Stimulated activated CD4-positive, alpha-beta T cell treated with anti-CD3 and anti-CD28 coated beads, TNF-alpha, amount 100 ng/mL, for 24 hours (primary cell): ENCODE measurements at places on chromosomes 6 and 20.

DNA sequence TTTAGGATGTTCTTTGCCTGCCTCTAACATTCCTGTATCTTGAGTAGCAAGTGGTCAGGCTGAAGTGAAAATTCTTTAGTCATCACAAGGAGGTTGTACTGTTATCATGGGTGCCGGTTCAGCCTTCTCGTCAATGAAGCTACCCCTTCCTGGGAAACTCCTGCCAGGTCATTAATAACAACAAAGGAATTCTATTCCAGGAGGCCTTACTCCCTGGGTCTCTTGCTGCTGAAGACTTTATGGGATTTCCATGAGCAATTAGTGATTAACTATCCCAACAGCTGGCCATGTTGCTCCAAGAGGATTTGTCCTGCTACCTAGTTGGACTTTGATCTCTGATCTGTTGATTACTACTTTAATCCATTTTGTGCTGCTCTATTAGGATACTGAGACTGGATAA is 62.7 kb upstream of the ELOVL5 start:
- no peak for DNase-seq

DNA sequence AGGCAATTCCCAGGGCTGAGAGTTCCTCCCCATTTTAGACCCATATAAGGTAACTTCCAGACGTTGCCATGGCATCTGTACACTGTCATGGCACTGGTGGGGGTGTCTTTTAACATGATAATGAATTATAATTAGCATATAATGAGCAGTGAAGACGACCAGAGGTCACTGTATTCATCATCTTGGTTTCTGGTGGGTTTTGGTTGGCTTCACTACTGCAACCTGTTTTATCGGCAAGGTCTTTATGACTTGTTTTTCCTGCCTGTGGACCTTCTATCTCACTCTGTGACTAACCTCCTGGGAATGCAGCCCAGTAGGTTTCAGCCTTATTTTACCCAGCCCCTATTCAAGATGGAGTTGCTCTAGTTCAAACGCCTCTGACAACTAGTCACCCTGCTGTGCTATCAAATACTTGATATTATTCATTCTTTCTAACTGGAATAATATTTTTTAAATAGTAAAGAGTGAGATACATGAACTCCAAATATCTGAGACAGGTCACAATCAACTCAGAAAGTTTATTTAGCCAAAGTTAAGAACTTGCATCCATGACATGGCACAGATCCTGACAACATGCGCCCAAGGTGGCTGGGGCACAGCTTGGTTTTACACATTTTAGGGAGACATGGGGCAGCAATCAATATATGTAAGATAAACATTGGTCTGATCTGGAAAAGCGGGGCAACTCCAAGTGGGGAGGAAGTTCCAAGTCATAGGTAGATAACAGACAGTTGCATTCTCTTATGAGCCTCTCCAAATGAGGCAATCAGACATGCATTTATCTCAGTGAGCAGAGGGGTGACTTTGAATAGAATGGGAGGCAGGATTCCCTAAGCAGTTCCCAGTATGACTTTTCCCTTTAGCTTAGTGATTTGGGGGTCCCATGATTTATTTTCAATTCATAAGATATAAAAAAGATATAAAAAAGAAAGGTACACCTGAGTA is 1.2 kb upstream of the UFL1 start:
- DNase-seq, result no peak

- DNase-seq, result peak; percentile 81
These were observed at the start of gene MKKS for GRCh38 chr20:10433623-10434466. MKKS (minus strand) TSS chr20:10434222; CDS start chr20:10413514, 20,708 bp downstream.

GRCh38 chr20:54078296-54078984 is 8.0 kb upstream of the BCAS1 start:
- DNase-seq, result peak; percentile 24

GRCh38 chr6:109238396-109238795 is 143.1 kb downstream of the CEP57L1 start:
- no peak for DNase-seq

GRCh38 chr6:3449750-3450305 is 7.0 kb downstream of the SLC22A23 start:
- DNase-seq, result no peak

GRCh38 chr6:88119769-88120168 is 46.4 kb downstream of the CNR1 start:
- no peak for DNase-seq

- no peak for DNase-seq
These were observed 99.9 kb upstream of the MYL9 start for GRCh38 chr20:36441416-36441815.

DNA sequence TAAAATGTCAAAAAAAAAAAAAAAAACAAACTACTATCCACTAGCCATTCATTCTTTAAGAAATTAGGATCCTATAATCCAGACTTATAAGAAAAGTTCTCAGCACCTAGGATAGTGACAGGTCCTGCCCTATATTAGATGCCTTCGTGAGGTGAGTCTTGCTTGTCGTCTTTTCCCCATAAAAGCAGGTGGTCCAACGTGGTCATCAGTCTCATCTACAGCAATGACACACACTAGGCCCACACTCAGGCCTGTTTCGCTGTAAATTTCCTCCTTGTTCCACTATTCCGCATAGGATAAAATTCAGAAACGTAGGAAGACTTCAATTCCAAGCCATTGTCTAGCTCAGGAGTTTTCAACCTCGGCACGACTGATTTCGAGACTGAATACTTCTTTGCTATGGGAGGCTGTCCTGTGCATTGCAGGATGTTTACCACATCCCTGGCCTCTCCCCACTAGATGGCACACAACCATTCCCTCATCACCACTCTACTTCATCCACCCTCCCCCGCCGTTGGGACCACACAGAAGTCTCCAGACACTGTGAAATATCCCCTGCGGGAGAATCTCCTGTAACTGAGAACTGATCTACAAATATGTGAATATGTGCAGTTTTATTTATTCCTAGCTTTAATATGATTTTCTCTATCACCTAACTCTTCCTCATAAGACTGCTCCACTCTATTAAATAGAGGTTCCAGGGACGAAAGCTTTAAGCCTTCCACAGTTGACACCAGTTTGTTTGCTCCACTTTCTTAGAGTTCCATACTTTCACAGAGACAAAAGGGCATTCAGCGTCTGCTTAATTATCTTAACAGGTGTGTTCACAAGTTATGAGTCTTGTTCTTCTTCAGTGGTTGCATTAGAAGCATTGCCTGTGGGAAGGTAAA is 346.3 kb downstream of the BMP2 start:
- DNase-seq, result no peak

DNA sequence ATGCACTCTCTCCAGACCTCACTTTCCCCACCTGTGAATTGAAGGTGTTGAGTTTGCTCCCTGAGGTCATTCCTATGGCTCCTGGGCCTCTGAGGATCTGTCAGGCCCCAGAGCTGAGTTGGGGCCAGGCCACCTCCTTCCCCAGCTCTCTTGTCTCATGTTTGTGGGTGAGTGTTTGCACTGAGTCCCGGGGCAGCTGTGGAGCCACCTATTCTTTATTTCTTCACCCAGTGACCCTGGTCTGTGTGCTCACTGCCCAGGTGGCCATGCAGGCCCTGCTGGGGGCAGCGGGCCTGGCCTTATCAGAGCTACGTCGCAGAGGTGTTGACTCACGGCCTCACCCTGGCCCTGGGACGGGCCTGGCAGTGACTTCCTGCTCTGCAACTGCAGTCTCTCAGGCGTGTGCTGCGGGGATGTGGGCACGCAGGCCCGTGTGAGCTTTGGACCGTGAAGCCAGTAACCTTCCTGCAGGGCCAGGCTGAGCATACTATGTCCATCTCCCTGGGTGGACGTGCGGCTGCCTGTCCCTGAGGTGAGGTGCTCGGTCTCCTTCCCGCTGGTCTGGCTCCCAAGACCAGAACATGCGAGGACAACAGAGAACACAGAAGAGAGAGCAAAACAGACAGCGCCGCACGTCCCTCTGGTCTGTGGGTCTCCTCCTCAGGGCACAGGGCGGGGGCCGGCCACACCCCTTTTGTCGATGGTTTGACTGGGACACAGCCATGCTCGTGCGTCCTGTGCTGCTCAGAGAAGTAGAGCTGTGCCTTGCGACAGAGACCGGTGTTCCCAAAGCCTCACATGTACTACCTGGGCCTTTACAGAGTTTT is 12.1 kb downstream of the TMEM181 start:
- no peak for DNase-seq

DNA sequence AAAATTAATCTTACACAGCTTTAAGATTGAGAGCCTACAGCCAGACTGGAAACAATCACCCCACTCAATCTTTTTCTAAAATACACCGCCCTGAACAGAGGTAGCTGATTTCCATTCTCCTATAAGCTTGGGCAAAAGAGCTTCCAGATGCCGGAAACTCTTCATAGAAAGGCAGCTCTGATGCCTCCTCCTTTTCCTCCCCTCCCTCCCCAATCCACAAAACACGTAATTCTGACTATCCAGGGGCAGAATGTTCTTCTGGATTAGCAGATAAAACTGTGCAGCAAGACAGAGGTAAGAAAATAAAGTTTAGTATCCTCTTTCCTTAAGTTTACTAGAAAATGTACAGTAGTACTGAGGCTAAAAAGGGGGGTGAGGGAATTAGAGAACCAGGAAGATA is 15.8 kb downstream of the ADNP start:
- DNase-seq, result no peak

DNA sequence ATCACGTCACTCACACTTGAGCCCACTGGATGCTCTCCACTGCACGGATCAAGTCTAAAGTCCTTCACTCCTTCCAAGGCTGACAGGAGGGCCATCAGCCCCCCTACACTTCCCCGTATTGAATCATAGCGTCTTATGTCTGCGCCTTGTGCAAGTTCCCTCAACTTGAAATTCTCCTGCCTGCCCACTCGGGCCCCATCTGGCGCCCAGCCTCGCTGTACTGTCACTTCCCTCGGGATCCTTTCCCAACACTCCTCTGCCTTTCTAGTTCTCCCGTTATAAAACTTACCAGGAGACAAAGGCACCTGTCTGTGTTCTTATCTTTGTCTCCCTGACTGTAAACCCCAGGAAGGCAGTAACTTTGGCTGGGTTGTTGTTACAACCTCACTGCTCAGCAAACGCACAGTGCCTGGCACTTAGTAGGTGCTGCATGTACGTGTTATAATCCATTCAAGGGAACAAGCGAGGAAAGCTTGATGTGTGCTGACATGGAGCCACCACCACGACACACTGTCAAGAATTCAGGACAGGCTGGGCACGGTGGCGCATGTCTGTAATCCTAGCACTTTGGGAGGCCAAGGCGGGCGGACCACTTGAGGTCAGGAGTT is 33.8 kb upstream of the ZFAND3 start:
- DNase-seq, result no peak

DNA sequence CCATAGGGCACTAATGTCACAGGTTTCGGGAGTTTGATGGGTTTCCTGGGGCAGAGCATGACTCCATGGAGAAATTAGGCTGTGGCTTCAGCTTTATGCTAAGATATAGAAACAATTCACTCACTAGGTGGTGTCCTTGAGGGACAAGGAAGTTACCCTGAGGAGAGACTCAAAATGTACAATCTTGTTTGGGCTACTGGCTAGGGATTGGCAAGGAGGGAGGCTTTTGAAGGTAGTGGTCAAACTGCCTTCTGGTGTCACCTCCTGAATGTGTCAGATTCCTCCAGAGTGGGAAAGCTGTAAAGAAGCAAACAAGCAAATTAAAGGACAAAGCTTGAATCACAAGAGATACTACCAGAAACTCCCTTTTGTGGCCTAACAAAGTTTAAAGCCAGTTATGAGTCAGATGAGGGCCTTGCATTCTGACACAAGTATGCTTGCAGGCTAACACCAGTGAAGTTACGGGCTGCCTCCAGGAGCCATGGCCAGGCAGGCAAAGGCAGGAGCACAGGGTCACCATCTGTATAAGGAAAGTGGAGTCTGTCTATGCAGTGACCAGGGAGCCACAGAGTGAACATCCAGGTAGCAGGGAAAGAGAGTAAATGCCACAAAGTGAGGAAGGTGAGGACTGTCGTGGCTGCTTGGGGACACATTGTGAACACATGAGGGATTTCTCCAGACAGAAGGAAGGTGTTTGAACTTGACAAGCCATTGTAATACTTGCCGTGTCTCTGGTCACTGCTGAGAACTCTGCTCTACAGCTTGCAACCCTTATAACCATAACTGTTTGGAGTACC is 107.7 kb upstream of the DTNBP1 start:
- DNase-seq, result no peak

DNA sequence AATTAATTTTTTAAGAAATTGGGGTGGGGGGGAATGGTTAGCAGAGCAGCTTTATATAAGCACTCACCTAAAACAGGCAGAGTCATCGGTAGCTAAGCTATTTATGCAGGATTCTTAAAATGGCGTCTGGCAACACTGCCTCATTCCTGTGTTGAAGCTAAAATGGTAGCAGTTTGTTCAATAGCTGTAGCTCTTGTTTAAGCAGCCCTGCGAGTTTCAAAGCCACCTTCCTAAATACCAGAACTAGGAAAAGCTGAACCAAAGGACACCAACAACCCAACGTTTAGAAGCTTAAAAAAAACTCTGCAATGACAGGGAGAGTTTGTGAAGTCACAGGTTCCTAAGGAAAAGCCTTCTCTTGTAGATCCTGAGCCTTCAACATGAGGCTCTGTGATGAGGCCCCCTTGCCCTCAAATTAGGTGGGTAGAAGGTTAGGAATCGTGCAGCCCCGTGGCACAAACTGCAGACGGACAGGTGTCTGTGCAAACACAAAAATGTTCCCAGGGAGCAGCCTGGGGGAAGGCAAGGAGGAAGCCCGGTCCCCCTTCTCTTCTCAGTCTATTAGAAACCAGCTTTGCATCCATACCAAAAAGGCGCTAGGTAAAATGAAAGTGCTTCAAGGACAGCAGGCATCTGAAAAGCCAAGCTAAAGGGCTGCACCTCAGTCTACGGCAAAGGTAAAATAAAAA is 4.7 kb downstream of the ZMYND8 start:
- no peak for DNase-seq

- no peak for DNase-seq
These were observed 23.2 kb upstream of the AKIRIN2 start for GRCh38 chr6:87724983-87725811.

GRCh38 chr6:92196325-92196724 is 1223.0 kb downstream of the EPHA7 start:
- DNase-seq, result no peak

- DNase-seq, result no peak
These were observed 70.4 kb downstream of the JAG1 start for GRCh38 chr20:10603378-10603777.

DNA sequence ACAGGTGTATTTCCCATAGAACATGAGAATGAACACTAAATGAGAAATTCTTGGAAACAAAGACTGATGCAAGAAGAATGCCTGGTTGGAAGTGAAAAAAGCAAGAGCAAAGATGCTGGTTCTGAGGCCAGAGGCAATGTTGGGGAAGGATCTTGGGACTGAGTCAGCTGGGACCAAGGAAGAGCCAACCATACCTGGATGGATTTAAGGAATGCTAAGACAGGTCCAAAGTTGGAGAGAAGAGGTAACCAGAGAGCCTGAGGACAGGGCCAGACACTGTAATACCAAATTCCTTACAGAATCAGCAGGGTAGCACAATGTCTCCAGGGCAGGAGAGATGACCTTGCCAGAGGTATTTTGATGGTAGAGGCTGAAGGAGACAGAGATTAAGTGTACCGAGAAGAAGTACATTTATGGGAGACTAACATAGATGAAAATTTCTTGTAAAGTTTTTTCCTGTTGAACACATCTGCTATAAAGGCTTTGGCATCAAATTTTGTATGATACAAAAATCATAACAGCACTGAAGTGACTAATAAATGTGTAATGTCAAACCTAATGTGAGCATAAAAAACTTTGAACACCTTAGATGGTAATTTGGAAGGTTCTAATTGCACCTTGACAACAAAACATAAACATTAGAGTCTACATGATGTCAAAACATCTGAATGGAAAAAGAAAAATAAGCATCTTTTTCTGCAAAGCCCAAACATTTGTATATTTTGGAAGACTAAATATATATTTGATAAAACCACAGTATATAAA is 221.7 kb upstream of the MARCKS start:
- DNase-seq, result no peak

GRCh38 chr6:89974834-89975233 is 80.6 kb downstream of the GJA10 start:
- no peak for DNase-seq

- no peak for DNase-seq
These were observed 8.4 kb upstream of the NSFL1C start for GRCh38 chr20:1474817-1475603.
